ENCODE measurements at places on chromosomes 1 and 21. TPM values are rescaled to one million over a fixed set of nuclear protein-coding genes. Genes with fewer than 3 reads are reported as not detected.

The RNU1-3 gene
- 4,541 TPM for total RNA-seq

- no peak overlapping the region for H3K4me3 ChIP-seq
- H3K36me3 ChIP-seq, result no peaks in the 10 kb centered on the region
- no peaks in the 10 kb centered on the region for H3K4me1 ChIP-seq
Measured at GRCh38 chr1:208203848-208204609, 40.2 kb downstream of the PLXNA2 start.

GRCh38 chr1:14698314-14698713 lies 99.8 kb downstream of the KAZN start:
- no peaks in the 10 kb centered on the region for H3K4me1 ChIP-seq
- H3K27ac ChIP-seq, result no peak overlapping the region
- no peaks in the 10 kb centered on the region for H3K27me3 ChIP-seq
- no peak overlapping the region for H3K4me3 ChIP-seq
- H3K36me3 ChIP-seq, result no peaks in the 10 kb centered on the region
- DNase-seq, result no peak

The CLCNKB gene
- total RNA-seq, result not detected

DNA sequence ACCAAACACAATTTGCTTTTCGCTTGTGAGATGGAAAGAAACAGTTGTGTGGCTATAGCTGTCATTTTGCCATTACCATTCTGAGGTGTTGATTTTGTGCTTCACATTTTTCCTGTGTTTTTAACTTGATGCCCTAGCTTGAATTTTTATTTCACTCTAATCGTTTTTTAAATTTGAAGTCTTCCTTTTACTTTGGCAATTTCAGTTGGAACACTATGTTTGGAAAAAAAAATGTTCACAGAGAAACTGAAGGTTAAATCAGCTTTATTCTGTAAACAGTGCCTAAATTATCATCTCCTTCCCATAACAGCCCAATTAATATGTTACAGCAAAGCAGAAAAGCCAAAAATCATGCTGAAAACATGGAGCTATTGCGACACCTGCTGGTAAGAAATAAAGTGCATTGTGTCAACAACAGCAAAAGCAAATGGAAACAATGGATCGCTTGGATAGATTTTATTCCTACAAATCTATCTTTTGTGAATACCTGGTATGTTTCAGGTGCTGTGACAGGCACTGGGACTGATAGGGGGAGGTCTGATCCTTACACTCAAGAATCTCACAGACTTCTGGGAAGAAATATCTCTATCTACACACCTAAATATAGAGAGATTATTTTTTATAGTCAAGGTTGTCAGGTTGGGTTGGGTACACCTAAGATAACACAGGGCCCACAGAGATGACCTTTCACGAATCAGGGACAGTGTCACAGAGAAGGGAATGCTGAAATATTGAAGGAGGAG lies 16.2 kb upstream of the ERICH3 start:
- no peak overlapping the region for H3K4me3 ChIP-seq
- H3K36me3 ChIP-seq, result no peaks in the 10 kb centered on the region
- H3K27me3 ChIP-seq, result no peaks in the 10 kb centered on the region
- H3K27ac ChIP-seq, result no peak overlapping the region
- H3K4me1 ChIP-seq, result no peaks in the 10 kb centered on the region

- DNase-seq, result peak; percentile 72
- no peak overlapping the region for H3K27ac ChIP-seq
Measured at GRCh38 chr1:9615316-9616063, 26.8 kb downstream of the TMEM201 start.

GRCh38 chr1:244276646-244277045 lies 175.1 kb downstream of the ADSS2 start:
- H3K27ac ChIP-seq, result no peak overlapping the region
- no peak for DNase-seq
- no peaks in the 10 kb centered on the region for H3K27me3 ChIP-seq

DNA sequence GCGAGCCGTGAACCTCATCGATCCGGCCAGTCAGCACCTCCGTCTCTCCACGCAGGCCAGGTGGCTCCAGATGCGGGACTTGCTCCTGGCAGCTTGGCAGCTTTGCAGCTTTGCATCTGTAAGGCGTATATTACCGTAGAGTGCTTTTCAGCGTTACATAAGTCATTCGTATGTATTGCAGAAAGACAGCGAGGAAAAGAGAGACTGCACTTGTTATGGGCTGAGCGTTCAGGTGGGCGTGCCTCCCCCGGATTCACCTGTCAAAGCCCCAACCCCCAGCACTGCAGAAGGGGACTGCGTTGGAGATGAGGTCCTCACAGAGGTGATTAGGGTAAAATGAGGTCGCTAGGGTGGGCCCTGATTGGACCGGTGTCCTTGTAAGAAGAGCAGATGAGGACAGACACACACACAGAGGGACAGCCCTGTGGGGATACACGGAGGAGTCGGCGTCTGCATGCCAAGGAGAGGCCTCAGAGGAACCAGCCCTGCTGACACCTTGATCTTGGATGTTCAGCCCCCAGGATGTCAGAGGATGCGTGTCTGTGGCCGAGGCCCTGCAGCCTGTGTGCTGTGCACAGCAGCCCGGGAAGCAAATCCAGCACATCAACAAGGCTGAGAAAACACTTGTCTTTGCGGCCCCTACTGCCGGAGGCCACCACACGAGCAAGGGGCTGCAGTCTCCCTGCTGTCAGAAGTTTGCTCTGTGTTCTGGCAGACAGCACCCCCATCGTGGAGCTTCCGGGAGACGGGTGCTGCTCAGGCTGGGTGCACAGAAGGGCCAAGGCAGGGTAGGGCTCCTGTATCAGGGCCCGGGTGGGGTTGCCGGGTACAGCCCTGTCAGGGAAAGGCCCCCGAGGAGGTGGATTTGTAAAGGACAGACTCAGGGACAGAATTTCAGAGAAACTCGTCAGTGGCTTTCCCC lies 10.9 kb upstream of the AGPAT3 start:
- H3K27ac ChIP-seq, result no peak overlapping the region
- no peak for DNase-seq
- no peak overlapping the region for H3K4me3 ChIP-seq
- H3K4me1 ChIP-seq, result peaks cover 16% of the 10 kb centered on the region
- no peaks in the 10 kb centered on the region for H3K36me3 ChIP-seq

DNA sequence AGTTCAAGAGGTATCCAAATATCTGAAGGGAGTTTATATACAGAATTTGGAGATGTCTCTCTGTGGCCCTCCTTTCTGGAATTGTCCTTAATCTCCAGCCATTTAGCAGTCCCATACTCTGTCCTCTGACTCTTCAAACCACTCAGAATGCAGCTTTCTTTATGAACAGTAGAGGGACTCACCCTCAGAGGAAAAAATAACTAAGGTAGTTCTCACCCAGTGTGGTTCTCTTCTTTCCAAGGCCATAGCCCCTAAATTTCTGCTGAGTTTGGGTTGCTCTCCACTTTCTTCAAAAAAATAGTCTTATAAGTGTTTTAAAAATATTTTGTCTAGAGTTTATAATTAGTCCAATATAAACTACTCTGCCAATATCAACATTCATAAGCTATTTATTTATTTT lies 369.7 kb downstream of the MATN1 start:
- H3K4me3 ChIP-seq, result no peak overlapping the region
- H3K4me1 ChIP-seq, result no peaks in the 10 kb centered on the region
- DNase-seq, result no peak
- H3K27ac ChIP-seq, result no peak overlapping the region

- H3K4me3 ChIP-seq, result no peak overlapping the region
- H3K36me3 ChIP-seq, result no peaks in the 10 kb centered on the region
- H3K4me1 ChIP-seq, result no peaks in the 10 kb centered on the region
Measured at GRCh38 chr1:196590959-196591358, 17.3 kb downstream of the KCNT2 start.

DNA sequence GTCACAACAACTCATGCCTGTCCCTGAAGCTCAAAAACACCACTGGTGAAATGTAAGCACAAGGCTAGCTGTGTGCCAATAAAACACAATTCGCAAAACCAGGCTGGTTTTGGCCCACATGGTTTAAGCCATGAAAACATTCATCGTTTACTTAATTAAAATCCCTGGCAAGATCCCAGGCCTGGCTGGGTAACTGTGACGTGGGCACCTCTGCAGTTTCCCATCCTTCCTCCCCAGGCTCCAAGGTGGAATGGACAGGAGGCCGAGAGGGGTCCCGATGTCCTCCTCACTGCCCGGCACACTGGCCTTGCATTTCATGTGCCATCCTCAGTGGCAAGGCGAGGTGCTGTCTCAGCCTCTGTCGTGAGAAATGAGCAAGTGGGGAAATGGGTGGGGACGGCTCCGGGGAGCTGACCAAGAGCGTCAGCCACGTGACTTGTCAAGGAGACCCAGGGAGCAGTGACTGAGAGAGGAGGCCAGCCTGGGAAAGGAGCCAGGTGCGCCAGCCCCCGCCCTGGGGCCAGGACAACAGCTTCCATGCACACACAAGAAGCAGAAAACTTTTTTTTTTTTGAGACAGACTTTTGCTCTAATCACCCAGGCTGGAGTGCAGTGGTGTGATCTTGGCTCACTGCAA lies 153.1 kb upstream of the RAB4A start:
- H3K4me3 ChIP-seq, result no peak overlapping the region
- peaks cover 3% of the 10 kb centered on the region for H3K4me1 ChIP-seq
- no peak overlapping the region for H3K27ac ChIP-seq
- H3K36me3 ChIP-seq, result no peaks in the 10 kb centered on the region
- no peak for DNase-seq

DNA sequence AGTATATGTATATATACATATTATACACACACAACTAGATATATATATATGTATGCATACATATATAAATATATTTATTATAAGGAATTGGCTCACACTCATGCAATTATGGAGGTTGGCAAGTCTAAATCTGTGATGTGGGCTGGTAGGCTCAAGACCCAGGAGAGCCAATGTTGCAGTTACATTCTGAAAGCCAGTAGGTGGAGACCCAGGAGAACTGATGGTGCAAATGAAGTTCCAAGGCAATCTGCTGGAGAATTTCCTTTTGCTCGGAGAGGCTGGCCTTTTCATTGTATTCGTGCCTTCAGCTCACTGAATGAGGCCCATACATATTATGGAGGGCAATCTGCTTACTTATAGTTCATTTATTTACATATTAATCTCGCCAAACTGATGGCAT lies 9.4 kb downstream of the IVL start:
- no peak overlapping the region for H3K27ac ChIP-seq
- H3K27me3 ChIP-seq, result no peaks in the 10 kb centered on the region
- no peak for DNase-seq
- H3K36me3 ChIP-seq, result no peaks in the 10 kb centered on the region
- no peak overlapping the region for H3K4me3 ChIP-seq

- H3K27me3 ChIP-seq, result no peaks in the 10 kb centered on the region
- H3K36me3 ChIP-seq, result peaks cover 6% of the 10 kb centered on the region
- DNase-seq, result no peak
Measured at GRCh38 chr1:100076319-100076718, 56.4 kb downstream of the SASS6 start.

The CYP4Z1 gene
- total RNA-seq, result not detected

- no peaks in the 10 kb centered on the region for H3K36me3 ChIP-seq
- peaks cover 41% of the 10 kb centered on the region for H3K4me1 ChIP-seq
- peak overlapping the region; percentile 70 for H3K27ac ChIP-seq
- DNase-seq, result peak; percentile 82
Measured at GRCh38 chr21:44932408-44933181, 7.2 kb upstream of the SLX9 start.
